Central memory CD8-positive, alpha-beta T cell (primary cell): ENCODE measurements at places on chromosomes 2 and 18.

- no peak overlapping the region for H3K27ac ChIP-seq
- H3K36me3 ChIP-seq, result peaks cover 4% of the 10 kb centered on the region
- DNase-seq, result no peak
- no peaks in the 10 kb centered on the region for H3K4me1 ChIP-seq
Measured at GRCh38 chr2:71686781-71687180, 233.4 kb downstream of the DYSF start.

DNA sequence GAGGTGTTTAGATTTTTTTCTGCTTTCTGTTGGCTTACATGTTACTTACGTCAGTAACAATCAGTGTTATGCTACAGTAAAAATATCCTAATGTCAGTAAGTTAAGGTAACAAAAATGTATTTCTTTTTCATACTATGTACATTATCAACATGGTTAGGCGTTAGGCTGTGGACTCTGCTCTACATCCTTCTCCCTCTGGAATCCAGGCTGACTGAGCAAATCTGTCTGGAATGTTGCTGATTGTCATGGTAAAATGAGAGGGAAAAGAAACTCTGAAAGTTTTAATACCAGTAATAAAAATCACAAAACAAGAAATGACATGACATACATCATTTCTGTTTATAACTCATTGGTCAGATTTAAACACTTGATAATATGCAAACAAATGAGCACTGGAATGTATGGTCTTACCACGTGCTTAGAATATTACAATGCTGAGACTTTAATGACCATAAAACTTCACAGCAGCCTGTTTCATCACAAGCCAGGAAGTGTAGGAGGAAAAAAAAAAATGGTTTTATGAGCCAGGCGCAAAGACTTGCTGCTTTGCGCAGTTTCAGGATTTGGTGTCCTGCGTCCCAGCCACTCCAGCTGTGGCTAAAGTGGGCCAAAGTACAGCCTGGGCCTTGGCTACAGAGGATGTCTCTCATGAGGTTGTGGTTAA is 252.4 kb downstream of the FSIP2 start:
- no peaks in the 10 kb centered on the region for H3K4me1 ChIP-seq
- H3K27ac ChIP-seq, result no peak overlapping the region
- no peaks in the 10 kb centered on the region for H3K27me3 ChIP-seq
- DNase-seq, result no peak
- H3K4me3 ChIP-seq, result no peak overlapping the region
- no peaks in the 10 kb centered on the region for H3K36me3 ChIP-seq

DNA sequence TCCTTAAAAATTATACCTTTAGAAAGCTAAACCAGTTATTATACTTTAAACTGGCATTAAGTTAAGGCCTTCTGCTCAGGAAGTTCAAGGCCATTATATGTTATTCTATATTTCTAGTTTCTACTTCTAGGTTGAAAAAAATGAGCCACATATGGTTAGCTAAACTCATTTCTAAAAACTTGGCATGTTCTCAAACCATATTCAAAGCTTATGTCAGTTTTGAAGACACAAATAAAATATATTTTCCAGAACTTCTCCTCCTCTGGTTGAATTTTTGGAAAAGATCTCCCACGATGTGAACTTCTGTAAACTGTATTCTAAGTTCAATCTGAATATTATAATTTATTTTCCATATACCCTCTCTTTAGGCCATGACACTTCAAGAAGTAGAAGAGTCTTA is 103.5 kb downstream of the NYAP2 start:
- H3K4me3 ChIP-seq, result no peak overlapping the region
- H3K4me1 ChIP-seq, result no peaks in the 10 kb centered on the region
- DNase-seq, result no peak
- no peaks in the 10 kb centered on the region for H3K36me3 ChIP-seq
- H3K27me3 ChIP-seq, result peaks cover 16% of the 10 kb centered on the region

DNA sequence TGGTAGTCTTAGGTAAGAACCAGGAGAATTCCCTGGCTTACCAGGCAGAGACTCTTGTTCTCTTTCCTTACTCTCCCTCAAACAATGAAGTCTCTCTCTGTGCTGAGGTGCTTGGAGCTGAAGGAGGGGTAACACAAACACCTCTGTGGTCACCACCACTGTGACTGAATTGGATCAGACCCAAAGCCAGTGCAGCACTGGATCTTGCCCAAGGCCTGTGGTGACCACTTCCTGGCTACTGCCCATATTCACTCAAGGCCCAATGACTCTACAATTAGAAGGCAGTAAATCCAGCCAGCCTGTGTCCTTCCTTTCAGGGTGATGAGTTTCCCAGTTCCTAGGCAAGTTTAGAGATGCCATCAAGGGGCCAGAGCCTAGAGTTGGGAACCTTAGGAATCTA is 706.8 kb downstream of the SLC4A3 start:
- no peaks in the 10 kb centered on the region for H3K27me3 ChIP-seq
- H3K4me1 ChIP-seq, result no peaks in the 10 kb centered on the region
- no peak overlapping the region for H3K27ac ChIP-seq
- no peak overlapping the region for H3K4me3 ChIP-seq
- DNase-seq, result no peak

DNA sequence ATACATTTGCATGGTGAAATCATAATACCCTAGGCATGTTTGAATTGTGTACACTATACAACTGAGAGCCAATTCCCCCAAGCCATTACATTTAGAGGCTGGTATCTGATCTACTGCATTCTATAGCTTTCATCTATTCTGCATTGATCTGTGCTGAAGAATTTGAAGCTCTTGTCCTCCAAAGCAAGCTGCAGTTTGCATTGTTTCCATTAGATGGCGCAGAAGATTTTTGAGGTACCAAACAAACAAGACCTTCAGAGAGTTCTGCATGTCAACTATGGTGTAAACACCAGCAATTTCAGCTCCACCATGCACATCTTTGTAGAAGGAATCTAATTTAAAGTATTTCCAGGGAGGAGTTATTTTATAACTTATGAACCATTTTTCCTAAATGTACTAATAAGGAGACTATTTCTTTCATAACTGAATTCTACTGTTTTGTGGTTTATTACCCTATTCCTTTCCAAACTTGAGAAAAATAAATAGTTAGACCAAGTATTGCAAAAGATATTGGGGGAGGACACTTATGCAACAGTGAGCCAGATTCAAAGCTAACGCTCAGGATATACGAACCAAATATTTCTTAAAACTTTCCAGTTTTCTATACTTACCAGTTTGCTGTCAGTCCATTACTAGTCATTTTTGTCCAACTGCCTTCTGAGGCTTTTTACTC is 761.8 kb upstream of the ACVR2A start:
- DNase-seq, result no peak
- H3K4me1 ChIP-seq, result no peaks in the 10 kb centered on the region
- no peak overlapping the region for H3K4me3 ChIP-seq
- H3K36me3 ChIP-seq, result no peaks in the 10 kb centered on the region
- no peak overlapping the region for H3K27ac ChIP-seq
- H3K27me3 ChIP-seq, result no peaks in the 10 kb centered on the region
